KG1 (cell line): ENCODE measurements at places on chromosomes 11 and 22.

GRCh38 chr11:67264877-67265632 lies 1.2 kb upstream of the GRK2 start:
- no peak for DNase-seq

DNA sequence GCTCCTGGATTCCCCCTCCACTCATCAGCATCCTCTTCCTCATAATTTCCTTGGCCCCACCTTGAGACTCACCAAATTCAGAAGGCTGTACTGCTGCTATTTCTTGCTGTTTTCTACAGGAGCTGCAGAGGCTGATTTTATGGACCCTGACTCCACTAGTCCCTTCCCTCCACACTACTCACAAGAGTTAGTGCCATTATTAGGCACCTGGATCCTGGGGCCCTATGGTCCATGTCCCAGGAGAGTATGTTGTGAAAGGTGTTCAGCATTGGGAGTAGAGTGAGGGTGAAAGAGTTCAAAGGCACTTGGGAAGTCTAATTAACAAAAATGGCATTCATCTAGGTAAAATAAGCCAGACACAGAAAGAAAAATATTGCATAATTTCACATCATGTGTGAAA lies at the start of gene OR56A4:
Gene OR56A4 (minus strand): TSS at position 101 of the 400 bp plus-strand sequence. CDS start 3,954 bp downstream, outside the sequence.
- no peak for DNase-seq

DNA sequence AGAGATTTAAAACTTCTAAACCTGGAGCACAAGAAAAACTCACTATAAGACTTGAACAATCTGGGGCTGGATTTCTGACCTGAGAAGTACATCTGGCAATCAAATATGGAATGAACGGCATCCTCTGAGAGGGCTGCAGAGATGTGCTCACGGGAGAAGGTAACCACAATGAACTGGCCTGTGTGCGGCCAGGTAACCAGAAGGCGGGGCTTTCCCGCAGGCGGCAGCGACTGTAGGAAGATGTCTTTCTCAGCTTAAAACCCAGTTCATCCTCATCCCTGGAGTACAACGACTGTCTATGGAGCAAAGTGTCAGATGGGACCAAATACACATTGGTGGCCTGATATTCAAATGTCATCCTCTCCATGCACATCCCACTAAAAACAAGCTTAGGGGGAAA lies 24.5 kb downstream of the MICAL3 start:
- DNase-seq, result no peak

DNA sequence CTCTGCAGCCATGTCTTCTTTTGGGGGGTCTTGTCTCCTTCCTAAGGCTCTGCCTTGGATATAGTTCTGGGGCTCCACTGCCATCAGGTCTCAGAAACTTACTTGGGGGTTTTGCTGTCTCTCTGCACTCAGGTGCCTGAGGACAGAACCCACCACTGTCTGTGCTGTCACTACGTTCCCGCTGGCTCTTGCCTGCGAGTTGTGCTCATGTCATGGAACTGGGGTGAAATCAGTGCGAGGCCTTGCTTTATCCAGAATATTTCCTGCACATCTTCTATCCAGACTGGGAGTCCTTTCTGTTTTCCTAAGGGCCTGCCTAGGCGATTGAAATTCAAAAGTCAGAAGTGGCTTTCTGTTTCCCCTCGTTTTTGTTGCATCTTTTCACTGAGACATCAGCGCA lies 6.6 kb upstream of the USP2 start:
- no peak for DNase-seq

DNA sequence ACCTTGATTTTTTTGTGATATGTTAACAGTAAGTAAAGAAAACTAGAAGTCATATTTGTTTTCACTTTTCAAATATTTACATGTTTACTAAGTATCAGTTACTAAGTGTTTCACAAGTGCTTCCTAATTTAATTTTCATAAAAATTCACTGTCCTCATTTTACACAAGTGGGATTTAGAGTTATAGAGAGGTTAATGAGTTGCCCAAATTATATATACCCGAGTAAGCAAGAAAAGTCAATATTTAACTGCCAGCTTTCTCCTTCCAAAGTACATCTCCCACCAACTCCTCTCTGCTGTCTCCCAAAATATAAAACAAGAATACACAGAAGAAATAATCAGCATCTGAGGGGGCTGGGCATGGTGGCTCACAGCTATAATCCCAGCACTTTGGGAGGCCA lies 896.7 kb upstream of the ANO3 start:
- no peak for DNase-seq

GRCh38 chr22:46352691-46353386 lies 17.3 kb downstream of the TRMU start:
- DNase-seq, result no peak

DNA sequence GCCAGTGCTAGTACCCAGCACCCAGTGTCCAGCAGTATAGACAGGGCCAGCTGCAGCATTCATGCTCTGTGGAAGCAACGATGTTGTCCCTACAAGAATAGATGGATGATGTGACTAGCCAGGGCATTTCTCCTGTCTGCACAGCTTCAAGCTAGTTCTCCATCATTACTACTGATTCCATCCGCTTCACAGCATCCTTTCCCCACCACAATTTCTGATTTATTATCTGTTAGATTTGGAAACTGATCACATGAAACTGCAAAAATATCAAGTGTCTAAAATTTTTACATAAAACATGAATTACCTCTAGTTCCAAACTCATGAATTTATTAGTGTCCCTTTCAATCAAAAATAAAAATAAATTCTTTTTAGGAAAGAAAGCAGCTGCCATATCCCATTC lies 138.9 kb upstream of the POU2AF2 start:
- no peak for DNase-seq

DNA sequence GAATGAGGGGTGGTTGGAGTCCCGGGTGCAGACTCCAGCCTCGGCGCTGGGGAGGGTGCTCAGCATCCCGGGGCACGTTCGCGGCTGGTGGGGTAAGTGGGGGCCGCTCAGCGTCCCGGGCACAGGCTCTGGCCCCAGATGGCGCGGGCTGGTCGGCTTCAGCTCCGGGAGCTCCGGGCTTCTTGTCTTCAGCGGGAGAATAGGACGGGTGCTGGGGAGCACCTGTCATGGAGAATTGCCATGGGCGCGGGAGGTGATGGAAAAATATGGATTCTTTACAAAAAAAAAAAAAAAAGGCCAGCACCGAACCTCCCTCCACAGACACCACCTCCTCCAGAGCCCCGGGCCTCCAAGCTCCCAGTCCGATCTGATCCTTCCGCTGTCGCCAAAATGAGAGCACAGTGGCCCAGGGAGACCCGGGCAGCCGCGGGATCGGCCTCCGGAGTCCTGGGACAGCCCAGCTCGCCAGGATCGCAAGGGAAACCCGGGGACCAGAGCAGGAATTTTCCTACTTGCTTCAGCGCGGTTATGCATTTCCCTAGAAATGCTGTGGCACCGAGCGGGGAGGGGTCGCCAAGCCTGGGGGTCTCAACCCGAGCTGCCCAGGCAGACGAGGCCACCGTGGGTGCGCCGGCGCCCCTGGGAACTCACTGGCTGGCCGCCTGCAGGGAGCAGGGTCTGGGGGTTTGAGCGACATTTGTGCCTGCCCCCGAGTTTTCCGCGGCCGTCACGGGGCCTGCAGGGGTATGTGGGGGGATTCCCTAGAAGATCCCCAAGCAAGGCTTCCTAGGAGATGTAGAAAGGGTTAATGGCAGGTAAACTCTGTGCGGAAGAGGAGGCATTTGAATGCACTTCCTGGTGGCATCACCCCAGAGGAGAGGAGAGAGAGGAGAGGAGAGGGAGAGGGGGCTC lies 1336.9 kb downstream of the BRD1 start:
- no peak for DNase-seq

- no peak for DNase-seq
Observed at GRCh38 chr11:120409655-120410054, 73.4 kb downstream of the ARHGEF12 start.

DNA sequence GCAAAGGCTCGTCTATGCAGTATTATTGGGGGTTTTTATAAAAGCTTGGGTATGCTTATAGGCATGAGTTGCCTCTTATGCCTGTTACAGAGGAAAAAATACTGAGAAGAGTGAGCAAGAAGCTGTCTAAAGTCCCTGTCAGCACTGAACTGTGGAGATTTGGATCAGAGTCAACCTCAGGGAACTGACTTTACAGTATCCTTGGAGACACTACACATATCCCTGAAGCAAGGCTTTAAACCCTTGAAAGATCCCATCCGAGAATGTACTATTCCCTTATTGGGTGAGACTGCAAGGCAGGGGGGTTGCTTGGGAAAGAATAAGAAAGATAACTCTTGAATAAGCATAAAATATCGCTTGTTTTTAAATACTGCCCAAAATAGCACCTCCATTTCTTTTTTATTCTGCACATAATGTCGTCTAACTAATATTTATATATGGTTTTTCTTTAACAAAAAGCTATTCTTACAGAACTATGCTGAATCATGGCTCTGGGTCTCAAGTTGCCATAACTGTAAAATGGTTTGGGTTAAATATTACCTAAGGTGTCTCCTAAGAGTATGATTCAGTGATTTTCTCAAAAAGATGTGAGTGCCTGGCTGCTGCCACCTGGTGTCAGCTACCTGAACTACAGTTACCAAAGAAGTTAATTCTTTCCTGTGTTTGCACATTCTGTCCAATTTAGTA lies 1062.8 kb downstream of the DLG2 start:
- no peak for DNase-seq

GRCh38 chr11:32562839-32563599 lies 20.6 kb upstream of the EIF3M start:
- DNase-seq, result no peak

- no peak for DNase-seq
Observed at GRCh38 chr22:21796863-21797262, 61.3 kb upstream of the YPEL1 start.

DNA sequence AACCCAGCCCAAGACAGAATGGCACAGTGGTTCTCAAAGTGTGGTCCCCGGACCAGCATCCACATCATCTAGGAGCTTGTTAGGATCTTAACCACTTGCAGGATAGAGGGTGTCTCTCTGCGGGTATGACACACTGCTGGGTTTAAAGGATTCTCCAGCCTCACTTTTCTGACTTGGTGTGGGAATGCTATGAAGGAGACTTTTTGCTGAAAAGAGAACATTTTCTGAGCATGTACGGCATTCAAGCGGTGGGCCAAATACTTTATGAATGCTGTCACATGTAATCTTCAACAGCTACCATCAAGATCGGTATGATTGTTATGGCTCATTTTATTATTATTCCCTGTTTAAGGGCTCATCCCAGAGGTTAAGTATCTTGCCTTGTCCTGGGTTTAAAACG lies 1.8 kb upstream of the CD82 start:
- no peak for DNase-seq

DNA sequence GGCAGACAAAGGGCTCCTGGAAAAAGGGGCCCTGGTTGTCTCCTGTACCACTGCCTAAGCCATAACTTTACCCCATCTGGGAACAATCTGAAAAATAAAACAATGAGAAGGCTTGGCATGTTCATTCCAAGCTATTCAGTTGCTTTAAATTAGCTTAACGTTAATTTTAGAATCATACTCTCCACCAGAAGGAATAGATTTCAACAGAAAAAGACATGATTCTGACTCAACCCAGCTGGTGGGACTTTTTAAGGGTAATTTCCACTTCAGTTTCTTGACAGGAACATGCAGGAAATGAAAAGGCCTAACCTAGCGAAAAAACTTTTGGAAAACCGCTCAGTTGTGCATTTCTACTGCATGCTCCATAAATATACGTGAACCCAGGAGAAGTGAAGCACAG lies 7.9 kb downstream of the SF3A1 start:
- no peak for DNase-seq

DNA sequence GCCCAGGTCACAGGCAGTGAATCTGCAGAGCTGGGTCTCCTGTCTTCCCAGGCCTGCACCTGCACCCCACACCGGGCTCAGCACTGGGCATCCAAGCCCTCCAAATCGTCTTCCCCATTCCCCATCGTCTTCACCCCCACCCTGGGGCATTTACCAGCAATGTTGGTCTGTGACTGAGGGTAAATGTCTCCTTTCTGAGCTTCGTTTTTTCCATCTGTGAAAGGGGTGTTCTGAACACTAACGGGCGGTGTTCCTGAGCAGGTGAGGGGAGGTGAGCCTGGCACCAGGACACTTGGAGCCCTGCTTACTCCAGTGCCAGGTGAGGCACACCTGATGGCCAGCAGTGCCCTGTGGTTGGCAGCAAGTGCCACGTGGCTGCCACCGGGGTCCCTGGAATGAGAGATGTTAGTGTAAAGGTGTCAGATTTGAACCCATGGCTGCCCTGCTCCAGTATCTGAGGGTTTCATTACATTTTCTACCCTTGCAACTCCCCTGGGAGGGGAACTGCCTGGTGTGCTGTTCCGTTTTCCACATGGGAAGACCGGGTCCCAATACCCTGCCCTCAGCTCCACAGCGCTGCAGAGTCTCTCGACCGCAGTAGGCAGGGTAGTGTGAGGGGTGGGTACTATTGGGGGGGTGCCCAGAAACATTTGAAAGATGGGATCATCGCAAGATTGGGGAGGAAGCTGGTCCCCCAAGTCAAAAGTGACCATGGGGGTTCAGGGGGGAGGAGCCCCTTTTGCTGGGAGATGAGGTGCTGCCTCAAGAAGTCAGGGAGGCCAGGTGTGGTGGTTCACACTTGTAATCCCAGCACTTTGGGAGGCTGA lies 2.0 kb downstream of the CDC42EP1 start:
- no peak for DNase-seq

DNA sequence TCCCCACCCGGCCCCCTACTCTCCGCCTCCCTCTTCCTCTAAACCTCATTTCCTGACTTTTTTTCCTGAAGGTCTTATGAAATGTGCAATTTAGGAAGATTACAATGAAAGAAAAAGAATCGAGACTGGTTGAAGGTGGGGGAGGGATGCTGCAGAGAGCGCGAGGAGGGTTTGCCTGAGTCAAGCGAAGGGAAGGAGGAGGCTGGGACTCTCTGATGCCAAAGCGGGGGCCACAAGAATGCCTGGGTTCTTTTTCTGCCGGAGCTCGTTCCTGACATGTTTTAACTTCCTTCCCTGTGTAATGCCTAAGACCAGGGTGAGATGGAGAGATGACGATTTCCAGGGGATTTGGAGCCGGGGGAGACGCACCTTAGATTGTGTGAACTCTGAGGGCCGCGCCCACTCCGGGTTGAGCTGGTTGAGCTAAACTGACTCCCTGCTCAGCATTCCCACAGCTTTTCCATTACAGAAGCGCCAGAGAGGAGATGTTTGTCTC lies 270.5 kb upstream of the SORL1-AS1 start:
- DNase-seq, result no peak

GRCh38 chr11:31822175-31822926 lies 11.2 kb upstream of the PAX6 start:
- DNase-seq, result no peak

DNA sequence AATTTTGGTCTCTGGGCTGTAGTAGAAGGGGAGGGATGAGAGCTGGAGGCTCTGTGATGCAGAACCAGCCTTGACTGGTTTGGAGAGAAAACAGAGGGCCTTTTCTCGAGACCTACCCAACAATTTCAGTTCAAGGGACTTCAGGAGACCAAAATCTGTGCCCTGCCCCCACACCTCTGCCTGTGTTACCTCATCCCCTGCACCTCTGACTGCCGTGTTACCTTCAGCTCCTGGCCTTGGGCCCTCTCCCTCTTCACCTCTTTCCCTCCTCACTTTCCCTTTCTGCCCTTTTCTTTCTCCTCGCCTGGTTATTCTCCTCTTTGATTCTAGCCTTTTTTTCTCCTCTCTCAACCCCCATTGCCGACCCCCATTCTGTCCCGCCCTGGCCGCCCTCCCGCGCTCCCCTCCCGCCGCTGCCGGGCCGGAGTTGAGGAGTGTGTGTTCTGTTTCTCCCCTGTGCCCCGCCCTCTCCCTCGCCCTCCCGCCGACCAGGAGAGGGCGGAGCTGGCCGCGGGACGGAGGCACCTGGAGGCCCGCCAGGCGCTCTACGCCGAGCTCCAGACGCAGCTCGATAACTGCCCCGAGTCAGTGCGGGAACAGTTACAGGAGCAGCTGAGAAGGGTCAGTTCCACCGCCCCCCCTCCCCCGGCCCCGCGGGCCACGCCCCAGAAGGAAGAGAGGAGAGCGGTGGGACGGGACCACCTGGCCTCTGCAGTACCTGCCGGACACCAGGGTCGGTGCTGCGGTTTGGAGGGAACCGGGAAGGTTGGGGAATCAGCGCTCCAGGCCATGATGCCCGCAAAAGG lies 27.2 kb downstream of the PHLDB1 start:
- DNase-seq, result no peak
